ENCODE measurements at places on chromosomes 4 and X.

- DNase-seq: no peak
Observed at GRCh38 chr4:80180743-80181142, 16.6 kb upstream of the PRDM8 start.

GRCh38 chr4:168812806-168813205 is 197.2 kb downstream of the CBR4 start:
- DNase-seq: no peak

DNA sequence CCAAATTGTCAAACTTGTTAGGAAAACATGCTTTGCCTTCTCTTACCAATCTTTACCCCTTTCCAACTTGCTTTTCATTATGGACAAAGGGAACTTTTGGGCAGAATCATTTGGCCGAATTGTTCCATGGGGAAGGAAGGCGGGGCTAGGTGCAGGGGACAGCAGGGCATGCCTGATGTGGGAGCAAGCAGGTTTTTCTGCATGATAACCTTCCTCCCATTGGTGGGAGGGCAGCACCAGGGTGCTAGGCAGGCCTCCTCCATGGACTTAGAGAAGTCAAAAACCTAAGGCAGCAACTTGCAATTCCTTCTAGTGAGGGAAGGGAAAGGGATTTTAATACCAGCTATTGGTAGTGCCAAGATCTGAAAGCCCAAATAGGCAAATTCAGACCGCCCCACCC is 260.5 kb downstream of the MAPK10 start:
- no peak for DNase-seq

DNA sequence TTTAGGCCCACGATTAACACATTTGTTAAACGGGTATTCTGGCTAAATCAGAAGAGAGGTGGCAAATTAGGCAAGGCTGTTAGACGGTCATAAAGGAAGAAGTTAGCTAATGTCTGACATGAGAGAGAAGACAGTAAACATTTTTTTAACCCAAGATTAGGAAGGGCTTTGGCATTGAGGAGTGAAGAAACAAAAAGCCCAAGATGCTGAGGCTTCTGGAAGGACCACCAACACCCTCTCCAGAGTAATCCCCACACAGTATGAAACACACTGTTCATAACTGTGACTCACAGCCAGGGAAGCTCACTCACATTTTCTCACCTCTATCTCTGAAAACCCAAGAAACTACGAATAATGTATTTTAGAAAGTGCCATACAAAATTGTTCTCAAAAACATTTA is 127.6 kb downstream of the AMELX start:
- no peak for DNase-seq

- DNase-seq: no peak
Observed at GRCh38 chr4:176432811-176433540, 113.2 kb downstream of the SPCS3 start.

DNA sequence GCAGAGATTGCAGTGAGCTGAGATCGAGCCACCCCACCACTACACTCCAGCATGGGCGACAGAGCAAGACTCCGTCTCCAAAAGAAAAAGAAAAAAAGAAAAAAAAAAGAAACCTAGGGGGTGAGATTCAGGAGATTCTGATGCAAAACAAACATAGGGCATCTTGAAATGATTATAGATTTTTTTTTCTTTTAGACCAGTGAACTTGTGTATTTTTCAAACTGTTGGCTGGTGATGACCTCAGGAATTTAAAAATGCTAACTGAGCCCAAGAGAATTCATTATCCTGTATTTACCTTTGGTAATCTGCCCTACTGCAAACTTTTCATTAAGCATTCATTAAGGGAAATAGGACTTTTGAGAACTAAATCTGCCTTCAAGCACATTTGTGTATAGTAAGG is 20.6 kb downstream of the ATP10D start:
- no peak for DNase-seq

DNA sequence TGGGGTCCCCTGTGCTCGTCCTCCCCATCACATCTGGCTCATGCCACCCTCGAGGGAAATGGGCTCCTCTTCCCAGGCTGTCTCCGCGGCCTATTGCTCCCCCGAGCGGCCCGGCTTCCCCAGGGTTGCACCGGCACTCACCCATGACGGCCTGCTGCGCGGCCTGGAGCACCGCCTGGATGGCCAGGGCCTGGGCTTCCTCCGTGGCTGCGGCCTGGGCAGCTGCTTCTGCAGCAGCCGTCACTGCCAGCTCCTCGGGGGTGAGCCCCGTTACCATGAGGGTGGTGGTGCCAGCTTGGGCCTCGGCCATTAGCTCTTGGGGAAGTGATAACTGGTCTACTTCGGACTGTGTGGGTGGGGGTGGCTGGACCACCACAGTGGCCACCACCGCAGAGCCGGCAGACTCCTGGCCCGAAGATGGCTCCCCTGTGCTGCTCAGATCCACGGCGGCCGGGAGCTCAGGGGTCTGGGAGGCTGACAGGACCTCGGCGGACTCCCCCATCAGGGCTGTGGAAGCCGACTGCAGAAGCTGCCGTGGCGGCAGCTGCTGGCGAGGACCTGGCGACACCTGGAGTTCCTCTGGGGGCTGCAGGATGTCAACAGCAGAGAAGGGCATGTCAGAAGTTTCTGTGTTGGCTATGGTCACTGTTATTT is 8.1 kb upstream of the RENBP start:
- DNase-seq: no peak
